Activated CD4-positive, CD25-positive, alpha-beta regulatory T cell (primary cell): ENCODE measurements at places on chromosomes 11 and 22.
A peak's percentile ranks its signal among the peaks of the same experiment; 100 is the strongest.

DNA sequence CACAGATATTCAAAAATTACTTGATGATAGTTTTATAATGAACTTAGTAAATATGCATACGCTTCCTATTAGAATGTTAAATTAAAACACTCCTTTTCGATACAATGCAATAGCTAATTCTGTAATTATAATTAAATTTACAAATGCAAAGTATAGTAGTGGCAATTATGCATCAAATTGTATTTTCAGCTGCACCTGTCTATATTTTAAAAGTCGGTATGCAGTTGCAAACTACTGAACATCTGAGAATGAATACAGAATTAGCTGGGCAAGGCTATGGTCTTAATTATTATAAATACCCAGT, 110.4 kb upstream of the ARHGAP42 start:
- DNase-seq, result no peak

- DNase-seq, result peak; percentile 15
Observed at GRCh38 chr11:62805961-62806441, 761 bp upstream of the NXF1 start.

DNA sequence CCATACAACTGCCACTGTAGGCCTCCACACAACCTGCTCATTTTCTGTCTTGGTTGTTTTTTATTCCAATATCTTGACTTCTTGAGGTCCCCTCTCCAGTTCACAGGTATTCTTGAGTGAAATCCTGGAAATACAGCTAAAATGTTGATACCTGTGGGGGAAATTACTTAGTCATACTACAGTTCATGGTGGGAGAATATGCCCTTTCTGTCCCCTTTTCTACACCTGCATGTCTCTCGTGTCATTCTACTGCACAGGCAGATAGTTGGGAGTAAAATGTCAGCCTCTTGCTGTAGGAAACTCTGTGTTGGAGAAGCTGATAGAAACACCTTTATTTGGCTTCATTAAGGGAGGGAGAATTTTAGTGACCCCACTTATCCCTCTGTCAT, 4.6 kb downstream of the OOSP4A start:
- no peak for DNase-seq

- no peak for DNase-seq
Observed at GRCh38 chr22:35995772-35996171, 32.9 kb downstream of the RBFOX2 start.

DNA sequence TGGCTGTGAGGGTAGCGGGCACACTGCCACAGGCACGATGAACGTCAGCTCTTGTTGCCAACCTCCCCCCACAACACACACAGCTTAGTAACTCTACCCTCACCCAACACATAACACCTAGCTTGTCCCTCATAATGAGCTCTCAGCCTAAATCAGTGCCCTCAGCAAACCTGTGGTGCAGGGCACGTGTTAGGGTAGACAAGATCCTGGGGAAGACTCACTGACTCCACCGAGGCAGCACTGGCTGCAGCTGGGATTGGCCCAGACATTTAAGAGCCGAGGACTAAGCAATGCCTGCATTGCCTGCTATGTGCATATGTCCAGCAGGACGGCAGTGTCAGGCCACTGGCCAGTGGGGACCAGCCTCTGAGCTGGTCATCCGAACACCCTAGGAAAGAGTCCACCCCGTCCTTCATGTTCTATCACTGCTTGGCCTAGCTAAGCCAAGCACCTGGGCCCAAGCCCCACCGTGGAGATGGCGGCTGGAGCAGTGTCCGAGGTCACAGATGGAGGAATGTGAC, 32.9 kb upstream of the TRIM29 start:
- DNase-seq, result no peak

GRCh38 chr11:74870485-74870884, 78.4 kb downstream of the XRRA1 start:
- DNase-seq, result no peak
